Activated naive CD4-positive, alpha-beta T cell (primary cell): ENCODE measurements at places on chromosomes 16 and 17.
A peak's percentile ranks its signal among the peaks of the same experiment; 100 is the strongest.

GRCh38 chr16:1070084-1070863 is 2.3 kb upstream of the SSTR5 start:
- no peak for DNase-seq

DNA sequence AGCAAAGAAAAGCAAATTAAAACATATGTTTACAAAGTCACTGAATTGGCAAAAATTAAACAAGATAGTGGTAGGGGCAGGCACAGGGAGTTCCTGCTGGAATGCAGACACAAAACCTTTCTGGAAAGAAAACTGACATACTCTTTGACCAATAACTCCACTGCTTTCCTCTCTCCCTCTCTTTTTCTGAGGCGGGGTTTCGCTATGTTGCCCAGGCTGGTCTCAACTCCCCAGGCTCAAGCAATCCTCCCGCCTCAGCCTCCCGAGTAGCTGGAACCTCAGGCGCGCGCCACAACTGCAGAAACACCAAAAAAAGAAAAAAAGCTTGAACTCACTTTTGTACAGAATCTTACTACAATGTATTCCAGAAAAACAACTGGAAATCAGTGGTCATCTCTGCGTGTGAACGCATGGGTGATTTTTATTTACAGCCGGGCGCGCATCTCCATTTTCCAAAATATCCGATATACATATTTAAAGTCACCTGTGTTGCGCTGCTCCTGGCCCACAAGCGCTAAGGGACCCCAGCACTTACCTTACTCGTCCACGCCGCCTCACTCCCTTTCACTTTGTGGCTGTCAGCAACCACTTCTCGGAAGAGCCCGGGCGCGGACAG is 480 bp downstream of the TXNL4B start:
- DNase-seq = no peak

GRCh38 chr17:76943202-76943601 is 75.0 kb downstream of the MGAT5B start:
- no peak for DNase-seq

GRCh38 chr17:56960596-56961538 is at the start of gene COIL:
COIL (minus strand) TSS chr17:56961050; CDS start chr17:56961019, 31 bp downstream.
- peak; percentile 97 for DNase-seq

- no peak for DNase-seq
These were observed 8.6 kb upstream of the TSPOAP1 start for GRCh38 chr17:58337210-58337599.

GRCh38 chr16:75929046-75929445 is 202.8 kb upstream of the CPHXL start:
- no peak for DNase-seq

- DNase-seq = no peak
These were observed 72.2 kb downstream of the XPO6 start for GRCh38 chr16:28139530-28139929.

GRCh38 chr17:52235516-52235915 is 77.0 kb upstream of the CA10 start:
- DNase-seq = no peak

- DNase-seq = no peak
These were observed 15.8 kb upstream of the PRM1 start for GRCh38 chr16:11296706-11297491.

- no peak for DNase-seq
These were observed 27.9 kb upstream of the TNRC6A start for GRCh38 chr16:24701521-24701951.
